Femur (tissue), 1 donor: ENCODE measurements at places on chromosomes 1 and 21.

DNA sequence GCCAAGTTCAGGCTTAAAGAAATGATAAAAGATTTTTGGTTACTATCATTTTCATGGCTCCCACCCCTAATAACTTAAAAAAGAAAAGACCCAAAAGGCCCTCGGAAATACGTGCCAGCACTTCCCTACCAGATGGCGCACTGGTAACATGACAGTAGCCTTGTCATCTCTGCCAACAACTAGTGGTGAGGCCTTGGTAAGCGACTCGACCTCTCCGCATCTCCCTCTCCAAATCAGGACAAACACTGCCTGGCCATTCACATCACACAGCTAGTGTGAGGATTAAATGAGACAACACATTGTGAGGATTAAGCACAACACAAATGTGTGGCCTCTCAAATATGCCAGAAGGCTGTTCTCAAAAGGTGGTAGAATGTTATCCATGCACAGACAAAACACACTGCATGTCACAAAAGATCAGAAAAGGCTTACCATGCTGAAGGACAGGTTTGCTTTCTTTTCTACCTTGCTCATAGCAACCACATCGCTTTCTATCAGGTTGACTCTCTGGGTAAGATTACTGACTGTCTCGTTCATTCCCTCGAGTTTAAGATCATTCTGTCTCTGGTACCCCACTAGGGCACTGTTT, 16.4 kb downstream of the TEX38 start:
- no peak for DNase-seq

GRCh38 chr1:156992215-156992614, 53.3 kb downstream of the ARHGEF11 start:
- DNase-seq, result no peak

DNA sequence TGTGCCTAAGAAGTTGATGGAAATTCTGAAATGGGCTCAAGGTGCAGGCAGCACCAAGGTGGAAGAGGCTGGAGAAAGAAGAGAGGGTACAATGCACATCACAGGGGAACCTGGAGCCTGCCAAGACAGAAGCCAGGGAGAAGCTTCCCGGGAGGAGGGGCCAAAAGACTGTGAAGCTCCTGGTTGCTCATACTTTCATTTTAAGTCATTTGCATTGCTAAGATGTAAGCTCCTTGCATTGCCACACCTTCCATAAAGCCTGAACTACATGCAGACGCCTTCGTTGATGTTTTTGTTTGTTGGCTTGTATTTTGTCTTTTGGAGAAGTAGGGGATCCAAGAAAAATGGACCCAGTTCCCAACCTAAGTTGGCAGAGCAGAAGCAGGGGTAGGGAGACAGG, 69.0 kb downstream of the HMGB4 start:
- DNase-seq, result no peak

GRCh38 chr1:61481315-61481715, 243.6 kb downstream of the TM2D1 start:
- DNase-seq, result no peak

- no peak for DNase-seq
Observed at GRCh38 chr1:60848583-60849188, 233.7 kb upstream of the NFIA start.

DNA sequence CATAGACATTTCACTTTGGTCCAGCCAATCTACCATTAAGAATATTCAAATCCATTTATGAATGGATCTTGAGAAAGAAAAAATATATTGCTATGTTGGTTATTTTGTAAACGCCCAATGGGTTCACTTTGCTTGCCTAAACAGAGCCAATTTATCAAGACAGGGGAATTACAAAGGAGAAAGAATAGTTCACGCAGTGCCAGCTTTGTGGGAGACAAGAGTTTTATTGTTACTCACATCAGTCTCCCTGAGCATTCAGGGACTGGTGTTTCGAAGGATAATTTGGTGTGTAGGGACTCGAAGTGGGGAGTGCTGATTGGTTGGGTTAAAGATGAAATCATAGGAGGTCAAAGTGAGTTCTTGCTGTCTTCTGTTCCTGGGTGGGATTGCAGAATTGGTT, 135.3 kb downstream of the GABPA start:
- no peak for DNase-seq

GRCh38 chr1:158199849-158200248, 19.2 kb downstream of the CD1D start:
- DNase-seq, result no peak

DNA sequence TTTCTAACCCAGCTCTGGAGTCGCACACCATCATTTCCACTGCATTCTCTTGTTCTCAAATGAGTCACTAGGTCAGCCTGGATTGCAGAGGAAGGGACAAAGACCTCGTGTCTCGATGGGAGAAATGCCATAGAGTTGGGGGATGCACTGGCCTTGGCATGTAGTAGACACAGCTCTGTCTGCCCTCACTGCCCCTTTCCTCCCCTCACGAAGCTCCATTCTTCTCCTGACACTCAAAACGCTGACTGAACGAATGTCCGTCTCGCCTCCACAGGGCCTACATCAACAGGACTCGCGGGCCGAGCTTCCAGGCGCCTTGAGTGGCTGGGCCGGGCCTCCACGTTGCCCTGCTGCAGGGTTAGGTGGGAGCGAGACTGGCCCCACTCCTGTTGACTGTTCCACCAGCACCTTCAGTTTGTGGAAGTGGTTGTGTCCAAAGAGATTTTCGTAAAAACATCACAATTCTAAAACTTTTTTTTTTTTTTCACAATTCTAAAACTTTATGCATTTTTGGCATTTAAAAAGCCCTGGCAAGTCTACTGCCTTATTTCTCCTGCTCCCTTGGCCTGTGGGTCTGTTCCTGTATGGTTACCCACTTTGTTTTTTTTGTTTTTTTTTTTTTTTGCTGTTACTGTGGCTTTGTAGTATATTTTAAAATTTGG, 18.8 kb downstream of the PKNOX1 start:
- no peak for DNase-seq

DNA sequence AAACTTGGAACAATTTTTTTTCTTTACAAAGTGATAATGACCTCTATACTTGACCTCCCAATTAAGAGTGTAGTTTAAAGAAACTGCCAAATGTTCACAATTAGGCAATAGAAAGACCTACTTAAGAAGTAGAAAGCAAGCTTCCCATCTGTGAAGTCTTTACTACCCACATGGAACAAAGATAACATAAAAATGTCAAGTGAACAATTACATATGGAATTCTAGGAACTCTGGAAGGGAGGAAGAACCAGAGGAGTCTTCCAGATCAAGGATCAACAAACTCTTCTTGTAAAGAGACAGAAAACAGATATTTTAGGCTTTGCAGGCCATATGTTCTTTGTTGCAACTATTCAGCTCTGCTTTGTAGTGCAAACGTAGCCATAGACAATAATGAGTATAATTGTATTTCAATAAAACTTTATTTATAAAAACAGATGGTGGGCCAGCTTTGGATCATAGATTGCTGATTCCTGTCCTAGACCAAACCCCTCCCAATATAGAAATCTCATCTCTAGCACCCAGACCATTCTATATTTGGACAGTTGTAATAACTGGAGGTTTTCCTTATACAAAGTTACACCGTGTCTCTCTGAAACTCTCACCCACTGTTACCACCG, 68.4 kb upstream of the MAGI3 start:
- no peak for DNase-seq

DNA sequence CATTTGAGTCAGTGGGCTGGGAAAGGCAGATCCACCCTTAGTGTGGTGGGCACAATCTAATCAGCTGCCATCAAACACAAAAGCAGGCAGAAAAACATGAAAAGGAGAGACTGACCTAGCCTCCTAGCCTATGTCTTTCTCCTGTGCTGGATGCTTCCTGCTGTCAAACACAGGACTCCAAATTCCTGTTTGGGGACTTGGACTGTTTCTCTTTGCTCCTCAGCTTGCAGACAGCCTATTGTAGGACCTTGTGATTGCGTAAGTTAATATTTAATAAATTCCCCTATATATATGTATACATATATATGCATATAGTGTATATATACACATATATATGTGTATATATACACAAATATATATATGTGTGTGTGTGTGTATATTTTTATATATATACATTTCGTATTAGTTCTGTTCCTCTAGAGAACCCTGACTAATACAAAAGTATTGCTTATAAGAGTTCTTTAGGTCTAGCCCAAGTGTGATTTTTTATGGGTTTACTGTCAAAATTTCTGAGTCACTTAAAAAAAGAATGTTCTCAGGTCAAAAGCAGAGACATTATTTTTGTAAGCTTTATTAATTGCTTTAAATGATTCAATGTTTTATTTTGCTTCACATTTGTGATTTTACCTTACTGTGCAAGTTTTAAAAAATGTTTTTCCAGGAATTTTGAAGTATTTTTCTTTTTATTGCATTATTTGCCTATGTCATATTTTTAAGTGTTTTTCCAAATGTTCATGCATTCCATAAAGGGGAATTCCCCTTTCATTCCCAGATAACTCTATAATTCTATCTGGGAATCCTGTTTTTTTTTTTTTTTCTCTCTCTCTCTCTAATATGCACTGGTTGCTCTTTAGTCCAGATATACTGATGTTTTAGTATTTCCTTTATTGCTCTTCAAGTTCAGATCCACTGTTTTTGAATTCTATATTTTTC, 92.1 kb upstream of the ADAMTS5 start:
- DNase-seq, result no peak

GRCh38 chr1:109170035-109170764, 43.5 kb upstream of the SARS1 start:
- no peak for DNase-seq

DNA sequence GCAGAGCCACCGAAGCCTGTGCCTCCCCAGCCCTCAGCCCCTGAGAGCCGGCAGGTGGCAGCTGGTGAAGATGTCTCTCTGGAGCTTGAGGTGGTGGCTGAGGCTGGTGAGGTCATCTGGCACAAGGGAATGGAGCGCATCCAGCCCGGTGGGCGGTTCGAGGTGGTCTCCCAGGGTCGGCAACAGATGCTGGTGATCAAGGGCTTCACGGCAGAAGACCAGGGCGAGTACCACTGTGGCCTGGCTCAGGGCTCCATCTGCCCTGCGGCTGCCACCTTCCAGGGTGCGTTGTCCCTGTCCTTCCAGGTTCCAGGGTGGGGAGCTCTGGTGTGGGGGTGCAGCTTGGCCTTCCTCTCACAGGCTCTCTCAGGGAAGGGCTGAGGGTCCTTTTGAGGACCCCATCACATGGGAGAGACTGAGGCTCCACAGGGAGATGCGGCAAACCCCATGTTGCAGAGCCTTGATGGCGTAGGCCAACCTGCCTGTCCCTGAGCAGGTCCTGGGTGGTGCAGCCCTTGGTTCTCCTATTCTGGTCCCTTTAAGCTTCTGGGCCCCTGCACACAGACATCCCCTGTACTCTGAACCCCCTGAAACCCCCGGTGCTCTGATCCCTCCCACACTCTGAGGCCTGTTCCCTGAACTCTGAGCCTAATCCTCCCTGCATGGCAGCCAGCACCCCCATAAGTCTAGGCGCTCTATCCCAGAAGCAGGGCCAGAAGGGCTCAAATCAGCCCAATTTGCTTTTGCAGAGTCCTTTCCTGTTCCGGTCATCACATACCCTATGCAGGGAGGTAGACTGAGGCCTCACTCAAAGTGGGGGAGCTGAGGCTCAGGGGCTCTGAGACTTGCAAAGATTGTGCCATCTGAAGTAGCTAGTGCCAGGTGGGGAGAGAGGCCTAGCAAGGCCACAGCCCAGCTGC, 88.5 kb downstream of the TRIM11 start:
- DNase-seq, result no peak

DNA sequence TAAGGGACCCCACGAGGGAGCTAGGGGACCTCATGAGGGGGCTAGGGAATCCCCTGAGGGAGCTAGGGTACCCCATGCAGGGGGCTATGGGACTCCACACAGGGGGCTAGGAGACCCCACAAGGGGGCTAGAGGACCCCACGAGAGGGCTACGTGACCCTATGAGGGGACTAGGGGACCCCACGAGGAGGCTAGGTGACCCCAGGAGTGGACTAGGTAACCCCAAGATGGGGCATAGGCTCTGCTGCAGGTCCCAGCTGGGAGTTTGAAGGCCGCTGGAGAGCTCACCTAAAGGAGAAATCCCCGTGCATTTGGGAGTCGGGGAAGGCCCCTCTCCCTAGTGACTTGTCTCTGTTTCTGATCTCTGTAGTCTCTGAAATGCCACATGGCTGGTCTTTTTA, 50.0 kb upstream of the DMRTB1 start:
- DNase-seq, result no peak
